Left hindlimb (tissue), 1 donor: ENCODE measurements at places on chromosomes 4 and X.

DNA sequence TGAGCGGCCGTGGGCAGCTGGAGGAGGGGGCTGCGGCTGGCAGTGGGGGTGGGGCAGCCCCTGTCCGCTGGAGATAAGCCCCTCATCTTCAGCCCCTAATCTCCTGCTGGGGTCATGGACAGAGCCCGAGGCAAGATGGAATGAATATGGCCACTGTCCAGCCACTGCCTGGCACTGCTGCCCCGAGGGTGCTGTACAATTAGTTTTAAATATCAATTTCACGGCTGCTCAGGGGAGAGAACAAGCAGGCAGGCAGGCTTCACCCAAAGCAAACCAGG, 64.1 kb upstream of the NKX1-1 start:
- DNase-seq = no peak

- no peak for DNase-seq
Measured at GRCh38 chr4:170114636-170115035, 24.9 kb upstream of the AADAT start.

GRCh38 chr4:56723201-56723605, 42.1 kb upstream of the HOPX start:
- no peak for DNase-seq

DNA sequence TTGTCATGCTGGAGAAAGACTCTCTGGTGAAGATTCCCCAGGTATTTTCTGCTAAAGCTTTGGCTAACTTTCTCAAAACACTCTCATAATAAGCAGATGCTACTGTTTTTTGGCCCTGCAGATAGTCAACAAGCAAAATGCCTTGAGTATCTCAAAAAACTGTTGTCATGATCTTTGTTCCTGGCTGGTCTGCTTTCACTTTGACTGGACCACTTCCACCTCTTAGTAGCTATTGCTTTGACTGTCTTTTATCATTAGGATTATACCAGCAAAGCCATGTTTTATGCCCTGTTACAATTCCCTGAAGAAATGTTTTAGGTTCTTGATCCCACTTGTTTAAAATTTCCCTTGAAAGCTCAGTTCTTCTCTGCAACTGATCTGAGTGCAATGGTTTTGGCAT, 231.5 kb downstream of the SLC7A11 start:
- no peak for DNase-seq

GRCh38 chr4:87010192-87010591, 75.4 kb downstream of the AFF1 start:
- no peak for DNase-seq

GRCh38 chr4:87500092-87500462, 29.1 kb downstream of the SPARCL1 start:
- DNase-seq = no peak

GRCh38 chr4:151267822-151268535, 9.0 kb upstream of the PRSS48 start:
- no peak for DNase-seq

GRCh38 chrX:1207496-1208025, 4.9 kb downstream of the CRLF2 start:
- no peak for DNase-seq

DNA sequence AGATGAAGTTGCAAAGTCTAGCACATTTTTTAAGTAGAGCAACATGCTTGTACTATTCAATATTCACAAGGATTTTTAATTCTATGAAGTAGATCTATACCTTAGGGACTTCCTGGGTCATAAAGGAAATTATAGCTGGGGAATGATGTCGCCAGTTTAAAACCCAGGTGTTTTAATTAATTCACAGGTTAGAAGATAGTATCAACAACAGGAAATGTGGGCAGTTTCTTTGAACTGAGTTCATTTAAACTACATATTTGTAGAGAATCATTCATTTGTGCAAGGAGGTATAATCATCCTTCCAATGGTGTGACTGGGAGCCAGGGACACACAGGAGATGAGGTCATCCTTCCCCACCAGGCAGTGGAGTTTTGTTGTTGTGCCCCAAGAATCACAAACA, 181.3 kb upstream of the KLF3 start:
- no peak for DNase-seq

DNA sequence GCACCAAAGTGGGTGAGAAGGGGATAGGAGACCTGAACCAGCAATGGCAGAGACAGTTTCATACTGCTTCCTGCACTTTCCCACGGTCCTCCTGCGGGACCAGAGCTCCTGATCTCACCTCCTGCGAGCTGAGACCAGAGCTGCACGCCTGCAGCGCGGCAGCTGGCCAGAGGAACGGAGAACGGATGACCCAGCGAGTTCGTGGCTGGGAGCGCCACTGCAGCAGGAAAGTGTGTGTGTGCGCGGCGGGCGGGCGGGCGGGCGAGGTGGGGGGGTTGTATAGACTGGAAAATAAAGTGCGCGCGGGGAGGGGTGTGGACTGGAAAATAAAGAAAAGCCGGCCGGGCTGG, 16.5 kb downstream of the MCF2 start:
- peak; percentile 52 for DNase-seq

DNA sequence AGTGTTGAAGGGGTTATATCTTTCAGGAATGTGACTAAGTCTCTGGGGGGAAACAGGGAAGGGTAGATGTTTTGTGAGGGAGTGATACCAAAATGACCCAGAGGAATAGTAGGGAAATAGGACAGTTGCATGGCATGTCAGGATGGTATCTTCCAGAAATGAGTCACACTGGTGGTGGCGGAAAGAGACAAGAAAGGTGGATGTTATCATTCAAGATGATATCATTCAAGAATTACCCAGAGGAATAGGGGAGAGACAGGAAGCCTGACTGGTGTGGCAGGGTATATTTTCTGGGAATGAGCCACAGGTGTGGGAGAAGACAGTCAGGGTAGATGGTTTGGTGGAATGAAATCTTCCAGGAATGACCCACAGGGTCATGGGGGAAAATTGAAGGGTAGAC, 61.1 kb downstream of the MAOA start:
- no peak for DNase-seq

- no peak for DNase-seq
Measured at GRCh38 chr4:147192679-147193078, 247.0 kb upstream of the TTC29 start.

DNA sequence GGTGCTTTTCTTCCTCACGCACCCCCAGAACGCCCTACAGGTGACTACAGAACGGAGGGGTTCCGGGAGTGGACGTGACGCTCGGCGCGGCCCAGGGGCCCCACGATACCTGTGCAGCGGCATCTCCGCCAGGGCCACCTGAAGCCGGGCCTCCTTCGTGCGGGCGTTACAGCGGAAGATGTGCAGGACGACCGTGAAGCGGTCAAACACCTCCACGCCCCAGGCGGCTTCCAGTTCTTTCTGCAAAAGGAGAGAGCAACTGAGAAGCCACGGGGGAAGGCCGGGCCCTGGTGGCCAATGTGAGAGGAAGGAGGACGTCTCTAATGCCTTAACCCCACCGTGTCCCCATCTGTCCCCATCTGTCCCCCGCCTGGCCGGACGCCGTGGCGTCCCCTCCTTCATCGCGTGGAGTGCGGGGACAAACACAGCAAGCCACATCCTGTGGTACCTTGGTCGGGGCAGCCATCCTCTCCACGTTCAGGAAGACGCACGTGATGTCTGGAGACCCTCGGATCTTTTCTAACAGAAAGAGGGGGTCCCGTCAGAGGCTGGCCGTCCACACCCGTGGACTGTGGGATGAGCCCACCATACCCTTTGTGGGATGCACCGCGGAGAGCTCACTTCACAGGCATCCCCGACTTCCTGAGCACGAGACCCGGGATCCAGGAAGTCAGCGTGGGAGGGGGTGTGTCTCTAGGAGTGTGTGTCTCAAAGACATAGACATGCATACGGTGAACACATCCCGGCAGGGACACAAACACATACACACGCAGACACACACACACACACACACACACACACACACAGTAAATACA, 3.6 kb downstream of the GTPBP6 start:
- no peak for DNase-seq

DNA sequence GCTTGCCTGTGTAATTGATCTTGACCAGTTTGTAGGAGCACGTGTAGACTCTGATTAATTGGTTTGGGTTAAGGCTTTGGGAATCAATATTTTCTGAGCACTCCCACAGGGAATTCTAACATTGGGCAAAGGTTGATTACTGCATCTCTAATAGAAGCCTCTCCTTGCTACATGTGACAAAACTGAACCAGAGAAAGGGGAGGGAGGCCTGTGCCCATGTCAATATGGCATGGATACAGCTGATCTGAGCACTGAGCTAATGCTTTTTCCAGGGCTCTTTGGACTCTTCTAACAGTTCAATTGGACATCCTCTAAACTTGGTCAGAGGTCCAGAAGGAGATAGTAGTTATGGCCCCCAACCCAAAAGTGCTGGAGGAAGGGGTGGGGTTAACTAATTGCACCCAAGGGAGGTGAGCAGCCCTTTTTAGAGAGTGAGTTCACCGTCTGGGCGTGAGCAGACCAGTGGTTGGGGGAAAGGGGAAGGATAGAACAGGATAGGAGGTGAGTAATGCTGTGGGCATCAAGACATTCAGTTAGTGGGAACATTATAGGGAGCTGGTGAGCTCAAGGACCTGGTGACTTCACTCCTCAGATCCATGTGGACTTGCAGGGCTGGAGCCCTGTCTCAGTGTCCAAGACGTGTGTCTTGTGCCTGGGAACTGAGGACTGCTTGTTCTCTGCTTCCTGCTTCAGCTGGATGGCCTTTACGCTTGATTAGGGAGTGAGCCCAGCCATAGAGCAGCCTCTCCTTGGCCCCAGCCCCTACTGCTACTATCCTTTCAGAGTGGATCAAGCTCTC, 22.8 kb downstream of the MSN start:
- no peak for DNase-seq

DNA sequence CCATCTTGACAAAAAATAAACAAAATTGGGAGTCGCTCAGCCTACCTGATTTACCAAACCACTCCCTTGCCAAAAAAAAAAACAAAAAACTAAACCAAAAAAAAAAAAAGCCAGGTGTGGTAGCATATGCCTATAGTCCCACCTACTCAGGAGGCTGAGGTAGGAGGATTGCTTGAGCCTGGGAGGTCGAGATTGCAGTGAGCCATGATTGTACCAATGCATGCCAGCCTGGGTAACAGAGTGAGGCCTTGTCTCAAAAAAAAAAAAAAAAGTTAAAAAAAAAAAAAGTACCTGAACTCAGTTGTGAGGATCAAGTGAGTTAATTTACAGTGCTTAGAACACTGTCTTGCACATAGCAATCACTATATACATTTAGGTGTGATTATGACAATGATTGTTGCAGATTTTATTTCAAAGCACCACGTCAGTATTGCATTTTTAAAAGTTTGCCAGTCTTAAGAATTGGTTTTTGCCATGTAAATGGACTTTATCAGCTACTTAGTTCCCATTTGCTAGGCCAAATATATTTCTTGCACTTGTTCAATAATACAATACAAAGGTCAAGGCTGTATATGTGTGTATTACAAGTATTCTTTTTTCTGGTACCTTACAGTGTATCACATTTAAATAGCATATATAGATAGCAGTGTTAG, 4.6 kb downstream of the NUDT9 start:
- no peak for DNase-seq

- DNase-seq = no peak
Measured at GRCh38 chr4:3746701-3747580, 19.2 kb upstream of the ADRA2C start.

- DNase-seq = no peak
Measured at GRCh38 chr4:12729384-12729783, 754.8 kb downstream of the RAB28 start.

- no peak for DNase-seq
Measured at GRCh38 chr4:107650251-107650650, 69.8 kb downstream of the PAPSS1 start.

DNA sequence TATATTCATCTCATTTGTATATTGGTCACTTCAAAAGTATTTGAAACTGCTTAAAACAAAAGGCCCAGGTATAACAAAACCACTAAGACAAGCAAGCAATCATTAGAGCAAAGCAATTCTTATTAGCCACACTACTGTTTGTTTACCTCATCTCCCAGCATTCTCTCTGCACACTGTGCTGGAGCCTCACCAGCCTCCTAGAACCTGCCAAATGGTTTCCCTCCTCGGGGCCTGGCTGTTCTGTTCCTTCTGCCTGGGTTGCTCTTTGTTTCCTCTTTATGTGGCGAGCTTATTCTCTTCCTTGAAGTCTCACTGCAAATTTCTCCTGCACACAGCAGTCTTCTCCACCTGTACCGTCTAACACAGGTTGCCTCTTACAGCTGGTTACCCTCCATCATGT, 67.5 kb upstream of the MND1 start:
- DNase-seq = no peak

GRCh38 chr4:76410636-76411035, 10.3 kb downstream of the CCDC158 start:
- no peak for DNase-seq

- DNase-seq = no peak
Measured at GRCh38 chr4:56764223-56764622, 57.3 kb downstream of the SPINK2 start.

DNA sequence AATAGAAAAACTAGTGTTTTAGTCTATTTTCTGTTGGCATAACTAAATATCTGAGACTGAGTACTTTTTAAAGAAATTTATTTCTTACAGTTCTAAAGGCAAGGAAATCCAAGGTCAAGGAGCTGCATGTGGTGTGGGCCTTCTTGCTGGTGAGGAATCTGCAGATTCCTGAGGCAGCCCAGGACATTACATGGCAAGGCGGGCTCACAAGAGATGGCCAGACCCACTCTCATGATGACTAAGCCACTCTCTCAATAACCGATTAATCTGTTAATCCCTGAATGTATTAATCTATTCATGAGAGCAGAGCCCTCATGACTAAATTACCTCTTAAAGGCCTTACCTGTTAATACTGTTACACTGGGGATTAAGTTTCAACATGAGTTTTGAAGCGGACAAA, 340.8 kb downstream of the GRXCR1 start:
- DNase-seq = no peak

- DNase-seq = no peak
Measured at GRCh38 chr4:105461221-105461620, 12.6 kb downstream of the PPA2 start.

DNA sequence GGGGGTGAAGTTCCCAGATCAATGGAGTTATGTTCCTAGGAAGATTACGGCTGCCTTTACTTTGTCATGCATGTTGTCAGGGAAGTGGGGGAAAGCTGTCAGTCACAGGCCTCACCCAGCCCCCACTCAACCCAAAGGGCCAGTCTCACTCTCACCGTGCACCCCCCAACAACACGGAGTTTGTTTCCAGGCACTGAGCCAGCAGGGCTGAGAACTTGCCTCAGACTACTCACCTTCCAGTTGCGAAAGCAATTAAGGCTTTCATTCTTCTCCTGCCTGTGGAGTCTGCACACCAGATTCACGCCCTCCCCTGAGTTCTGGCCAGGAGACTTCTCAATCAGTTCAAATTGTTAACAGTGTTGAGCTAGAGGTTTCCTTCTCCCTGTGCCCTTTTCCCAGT, 114.3 kb downstream of the SH3BGRL start:
- no peak for DNase-seq

GRCh38 chr4:145177906-145178538, 2.4 kb downstream of the OTUD4 start:
- no peak for DNase-seq
